NCI-H1694 treated with DMSO at 0.1 percent for 48 hours (cell line): ENCODE measurements at places on chromosomes 5 and 9.

DNA sequence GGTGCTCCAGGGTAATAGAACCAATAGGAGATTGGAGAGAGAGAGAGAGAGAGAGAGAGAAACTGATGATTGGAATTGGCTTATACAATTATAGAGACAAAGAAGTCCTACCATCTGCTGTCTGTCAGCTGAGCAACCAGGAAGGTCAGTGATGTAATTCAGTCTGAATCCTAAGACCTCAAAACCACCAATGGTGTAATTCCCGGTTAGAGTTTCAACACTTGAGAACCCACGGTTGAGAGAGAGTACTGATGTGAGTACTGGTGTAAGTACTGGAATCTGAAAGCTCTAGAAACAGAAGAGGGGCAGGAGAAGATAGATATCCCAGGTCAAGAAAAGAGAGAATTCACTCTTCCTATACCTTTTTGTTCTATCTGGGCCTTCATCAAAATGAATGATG lies 775.8 kb downstream of the EFNA5 start:
- no peak for DNase-seq

- DNase-seq = no peak
Measured at GRCh38 chr5:71834601-71835000, 115.5 kb downstream of the CARTPT start.

DNA sequence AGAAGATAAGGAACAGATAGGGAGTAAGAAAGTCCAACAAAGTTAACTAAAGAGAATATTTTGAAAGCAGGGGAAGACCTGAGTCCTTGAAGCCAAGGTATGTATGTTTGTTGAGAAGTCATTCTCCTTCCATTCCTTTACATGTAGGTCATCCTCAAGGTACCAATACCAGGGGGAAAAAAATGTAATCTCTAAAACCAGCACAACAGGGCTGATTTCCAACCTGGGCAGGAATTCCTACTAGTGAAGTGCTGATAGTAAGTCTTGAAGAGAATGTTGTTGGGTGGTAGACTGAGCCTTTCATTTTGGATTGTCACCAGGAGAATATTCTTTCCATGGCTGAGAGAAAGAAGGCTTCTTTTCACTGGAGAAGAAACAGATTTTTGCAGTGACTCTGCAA lies 117.1 kb upstream of the ZNF462 start:
- DNase-seq = no peak

- no peak for DNase-seq
Measured at GRCh38 chr9:26244661-26245451, 566.6 kb upstream of the TUSC1 start.

DNA sequence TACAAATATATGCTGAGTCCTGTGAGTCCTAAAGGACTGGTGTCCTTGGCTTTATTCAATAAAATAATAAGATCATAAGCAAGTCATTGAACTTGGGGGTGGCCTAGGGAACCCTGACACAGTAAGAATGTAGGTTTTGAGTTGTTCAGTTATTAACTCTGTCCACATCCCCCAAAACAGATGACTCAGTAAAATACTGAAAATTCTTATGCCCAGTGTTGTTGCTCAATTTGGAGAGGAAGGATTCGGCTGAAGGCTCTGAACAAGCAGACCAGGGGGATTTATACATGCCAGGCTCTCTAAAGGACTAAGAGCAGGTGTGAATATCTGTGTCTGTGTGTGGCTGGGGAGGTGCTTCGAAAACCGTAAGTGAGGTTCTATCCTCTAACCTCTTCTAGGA lies 173.7 kb downstream of the RMI1 start:
- DNase-seq = no peak

- DNase-seq = no peak
Measured at GRCh38 chr5:170466553-170466952, 37.3 kb upstream of the KCNIP1 start.

GRCh38 chr5:146947181-146947941 lies 68.8 kb upstream of the PPP2R2B start:
- DNase-seq = peak; percentile 12

GRCh38 chr9:108156270-108156998 lies 666.9 kb upstream of the KLF4 start:
- no peak for DNase-seq

- DNase-seq = no peak
Measured at GRCh38 chr9:72360324-72360723, 4.7 kb downstream of the ZFAND5 start.

DNA sequence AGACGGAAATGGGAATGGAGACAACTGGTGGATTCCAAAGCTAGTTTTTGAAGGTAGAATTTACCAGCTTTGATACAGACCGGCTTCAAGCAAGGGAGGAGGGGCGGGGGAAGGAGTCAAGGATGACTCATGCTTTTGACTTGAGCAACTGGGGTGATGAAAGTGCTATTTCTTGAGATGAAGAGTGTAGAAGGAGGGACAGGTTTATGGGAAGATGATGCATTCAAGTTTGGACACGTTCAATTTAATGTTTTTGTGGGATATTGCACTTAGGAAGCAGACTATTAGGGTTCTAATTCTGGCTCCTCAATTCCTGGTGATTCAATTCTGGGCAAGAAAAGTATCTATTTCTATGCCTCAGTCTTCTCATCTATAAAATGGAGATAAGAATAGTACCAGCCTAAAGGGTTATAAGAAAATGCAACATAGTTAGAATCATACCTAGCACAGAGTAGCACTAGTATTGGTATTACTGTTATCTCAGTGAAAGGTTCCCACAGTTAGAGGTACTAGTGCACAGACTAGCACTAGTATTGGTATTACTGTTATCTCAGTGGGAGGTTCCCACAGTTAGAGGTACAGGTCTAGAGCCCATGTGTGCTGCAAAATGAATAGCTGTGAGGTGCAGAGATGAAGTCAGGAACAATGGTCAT lies 4.6 kb downstream of the NIPAL4 start:
- DNase-seq = no peak

DNA sequence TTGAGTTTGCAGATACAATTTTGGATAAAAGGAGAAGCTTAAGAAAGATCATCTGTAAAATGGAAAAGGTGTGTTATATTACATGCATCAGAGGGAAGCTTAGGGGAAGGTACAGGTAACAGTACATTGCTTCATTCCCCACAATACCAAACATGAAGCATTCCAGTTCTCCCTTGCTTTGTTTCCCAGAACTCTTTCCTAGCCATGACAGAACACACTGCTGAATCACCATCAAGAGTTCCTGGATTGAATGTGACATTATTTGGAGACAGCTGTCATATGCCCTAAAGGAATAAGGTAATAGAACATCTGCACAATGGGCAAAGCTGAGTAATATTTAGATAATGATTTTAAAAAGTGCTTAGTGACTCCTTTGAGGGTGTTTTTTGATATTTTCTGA lies 303.5 kb upstream of the ST8SIA4 start:
- DNase-seq = no peak

- DNase-seq = no peak
Measured at GRCh38 chr9:124487260-124488182, 19.7 kb downstream of the NR5A1 start.

- no peak for DNase-seq
Measured at GRCh38 chr9:120914953-120915352, 11.6 kb downstream of the TRAF1 start.

- DNase-seq = no peak
Measured at GRCh38 chr5:172954751-172955159, 4.5 kb upstream of the RPL26L1 start.

DNA sequence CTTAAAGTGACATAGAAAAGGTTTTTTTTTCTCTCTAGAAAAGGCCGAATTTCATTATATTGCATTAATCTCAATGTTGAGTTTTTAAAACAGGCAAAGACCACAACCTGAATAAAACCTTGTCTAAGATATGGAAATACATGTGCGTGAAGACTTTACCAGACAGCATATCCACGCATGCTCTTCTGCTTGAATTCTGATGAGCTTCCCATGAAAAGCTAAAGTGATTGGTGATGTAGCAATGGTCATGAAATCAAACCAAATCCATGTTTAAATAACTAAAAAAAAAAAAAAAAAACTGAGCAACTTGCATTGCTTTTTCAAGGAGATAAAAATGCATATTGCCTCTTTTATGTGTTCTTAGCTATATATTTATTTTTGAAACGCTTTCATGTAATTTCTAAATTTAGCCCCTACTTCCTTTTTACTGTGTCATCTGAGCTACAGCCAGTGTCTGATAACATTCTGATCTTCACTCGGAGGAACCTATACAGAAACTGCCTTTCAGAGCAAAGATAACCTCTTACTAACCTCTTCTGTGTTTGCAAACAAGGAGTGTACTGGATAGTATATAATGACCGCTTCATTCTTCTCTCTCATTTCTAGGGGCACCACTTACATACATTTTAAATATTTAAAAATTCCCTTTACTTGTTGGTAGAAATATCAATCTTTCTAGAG lies 179.1 kb upstream of the GNA14 start:
- no peak for DNase-seq
